ENCODE measurements at places on chromosomes 2 and 18.

GRCh38 chr18:44423814-44424644 is 256.7 kb upstream of the SETBP1 start:
- DNase-seq = no peak

DNA sequence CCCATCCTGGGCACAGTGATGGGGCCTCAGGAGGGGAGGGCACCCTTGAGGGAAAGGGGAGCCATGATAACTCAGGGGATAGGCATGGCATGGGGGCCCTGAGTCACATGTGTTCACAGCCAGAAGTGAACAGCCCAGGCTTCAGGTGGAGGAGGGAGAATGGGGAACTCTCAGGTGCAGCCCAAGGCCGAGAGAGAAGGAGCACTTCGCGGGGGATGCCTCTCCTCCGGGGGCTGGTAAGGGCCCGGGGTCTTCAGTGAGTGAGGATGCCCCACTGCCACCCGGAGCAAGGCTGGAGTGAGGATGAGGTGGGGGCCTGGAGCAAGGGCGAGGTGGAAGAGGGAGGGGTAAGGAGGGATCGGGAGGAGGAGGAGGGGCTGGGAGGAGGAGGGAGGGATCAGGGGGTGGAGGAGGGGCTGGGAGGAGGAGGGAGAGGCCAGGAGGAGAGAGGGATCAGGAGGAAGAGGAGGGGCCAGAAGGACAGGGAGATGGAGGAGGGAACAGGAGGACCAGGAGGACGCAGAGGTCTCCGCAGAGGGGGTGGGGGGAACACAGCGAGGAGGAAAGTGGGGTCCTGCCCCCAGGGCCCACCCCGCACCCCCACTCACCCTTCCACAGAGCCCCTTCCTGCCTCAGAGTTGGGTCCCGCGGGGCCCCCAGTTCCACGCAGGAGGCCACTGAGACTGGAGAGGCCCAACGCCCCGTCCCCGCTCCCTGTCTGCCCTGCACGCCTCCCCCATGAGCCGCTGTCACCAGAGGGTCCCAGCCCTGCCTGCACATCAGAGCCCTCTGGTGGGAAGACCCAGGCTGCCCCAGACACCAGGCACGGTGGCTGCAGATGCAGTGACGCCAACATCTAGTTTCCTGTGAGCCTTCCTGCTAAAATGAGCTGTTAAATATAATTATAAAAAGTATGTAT is 42.8 kb downstream of the RAMP1 start:
- no peak for DNase-seq

DNA sequence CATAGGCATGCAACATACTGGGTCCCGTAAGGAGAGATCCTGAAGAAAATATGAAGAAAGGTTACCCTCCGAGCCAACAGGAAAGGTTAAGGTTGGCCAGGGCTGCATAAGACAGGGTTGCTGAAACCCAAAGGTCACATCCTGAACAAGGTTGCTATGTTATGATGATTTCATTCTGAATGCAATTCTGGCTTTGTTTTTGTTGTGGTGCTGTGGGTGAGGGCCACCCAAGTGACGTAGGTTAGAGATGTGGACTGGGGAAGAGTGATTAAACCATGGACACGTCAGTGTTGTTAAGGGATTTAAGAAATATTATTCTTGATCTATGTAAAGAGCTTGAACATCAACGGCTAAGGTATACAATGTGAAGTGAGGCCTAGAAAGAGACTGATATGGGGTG is 60.0 kb downstream of the ZEB2 start:
- DNase-seq = no peak

- DNase-seq = no peak
Observed at GRCh38 chr2:192700934-192701333, 506.2 kb upstream of the TMEFF2 start.

GRCh38 chr2:210337159-210337558 is 22.2 kb upstream of the MYL1 start:
- DNase-seq = no peak

- DNase-seq = no peak
Observed at GRCh38 chr2:27042985-27043634, 8.4 kb upstream of the AGBL5 start.

DNA sequence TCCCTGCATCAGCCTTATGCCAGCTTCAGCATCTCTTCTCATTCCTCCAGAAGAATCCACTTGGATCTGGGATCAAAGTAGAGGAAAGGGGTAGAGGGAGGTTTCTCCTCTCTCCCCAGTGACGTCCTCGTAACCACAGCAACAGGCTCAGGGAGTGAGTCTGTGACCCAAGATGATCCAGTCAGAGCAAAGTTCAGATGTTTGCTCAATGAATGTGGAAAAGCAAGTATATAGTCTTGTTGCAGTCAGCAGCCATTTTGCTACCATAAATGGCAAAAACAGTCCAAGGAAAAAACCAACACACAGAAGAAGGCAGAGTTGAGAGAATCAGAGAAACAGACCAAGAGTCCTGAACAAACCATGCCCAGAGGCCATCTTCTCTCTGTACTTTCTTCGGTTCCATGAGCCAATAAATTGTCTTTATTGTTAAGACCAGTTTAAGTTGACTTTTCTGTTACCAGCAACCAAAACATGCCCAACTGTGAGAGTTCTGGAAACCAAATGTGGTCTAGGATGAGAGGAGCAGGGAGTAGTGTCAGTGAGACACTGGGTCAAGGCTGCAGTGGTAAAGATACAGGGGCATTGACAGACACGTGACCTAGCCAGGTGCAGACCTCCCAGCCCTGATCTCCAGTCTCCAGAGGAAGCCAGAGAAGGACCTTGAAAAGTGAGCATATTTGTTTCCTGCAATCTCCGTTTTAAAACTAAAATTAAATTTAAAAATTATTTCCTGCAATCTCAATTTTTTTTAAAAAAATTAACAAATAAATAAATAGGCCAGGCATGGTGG is 3.2 kb upstream of the CXCR1 start:
- no peak for DNase-seq

Data from AG04450 (cell line).